ENCODE measurements at places on chromosomes 11 and 22.

GRCh38 chr22:26564672-26565071 lies 25.3 kb downstream of the TPST2 start:
- no peak for DNase-seq

DNA sequence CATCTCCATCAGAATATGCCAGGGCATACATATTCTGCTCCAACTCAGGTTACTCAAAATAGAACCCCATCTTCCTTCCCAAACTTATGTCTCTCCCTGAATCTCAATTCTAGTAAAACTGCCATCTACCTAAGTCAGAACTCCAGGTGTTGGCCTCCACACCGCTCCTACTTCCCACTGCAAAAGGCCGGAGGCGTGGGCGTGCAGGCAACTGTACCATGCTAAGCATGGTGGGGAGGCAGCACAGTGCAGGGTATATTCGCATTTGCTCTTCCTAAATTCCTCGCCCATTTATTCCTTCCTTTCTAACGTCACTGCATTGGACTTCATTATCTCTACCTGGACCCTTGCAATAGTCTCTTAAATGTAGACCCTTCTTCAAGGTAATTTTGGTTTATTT lies 97.8 kb downstream of the MICAL3 start:
- DNase-seq, result no peak

DNA sequence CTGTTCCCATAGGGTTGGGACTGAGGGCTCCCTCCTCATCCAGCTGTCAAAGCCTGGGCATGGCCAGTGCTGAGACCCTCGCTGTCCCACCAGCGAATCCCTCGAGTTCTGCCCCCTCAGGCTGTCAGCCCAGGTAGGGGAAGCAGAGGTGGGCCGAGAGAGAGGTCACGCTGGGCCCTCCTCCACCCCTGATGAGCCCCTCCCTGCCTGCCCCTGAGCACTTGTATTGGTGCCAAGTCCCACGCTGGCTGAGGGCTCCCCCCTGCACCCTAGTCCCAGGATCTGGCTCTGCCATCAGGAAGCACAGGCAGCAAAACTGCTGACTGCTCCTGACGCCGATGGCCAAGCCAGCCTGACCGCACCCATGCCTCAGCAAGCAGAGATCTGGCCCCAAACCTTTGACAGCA lies 3.3 kb downstream of the PRR33 start:
- DNase-seq, result no peak

GRCh38 chr11:104015649-104016415 lies 20.6 kb upstream of the DDI1 start:
- DNase-seq, result no peak

DNA sequence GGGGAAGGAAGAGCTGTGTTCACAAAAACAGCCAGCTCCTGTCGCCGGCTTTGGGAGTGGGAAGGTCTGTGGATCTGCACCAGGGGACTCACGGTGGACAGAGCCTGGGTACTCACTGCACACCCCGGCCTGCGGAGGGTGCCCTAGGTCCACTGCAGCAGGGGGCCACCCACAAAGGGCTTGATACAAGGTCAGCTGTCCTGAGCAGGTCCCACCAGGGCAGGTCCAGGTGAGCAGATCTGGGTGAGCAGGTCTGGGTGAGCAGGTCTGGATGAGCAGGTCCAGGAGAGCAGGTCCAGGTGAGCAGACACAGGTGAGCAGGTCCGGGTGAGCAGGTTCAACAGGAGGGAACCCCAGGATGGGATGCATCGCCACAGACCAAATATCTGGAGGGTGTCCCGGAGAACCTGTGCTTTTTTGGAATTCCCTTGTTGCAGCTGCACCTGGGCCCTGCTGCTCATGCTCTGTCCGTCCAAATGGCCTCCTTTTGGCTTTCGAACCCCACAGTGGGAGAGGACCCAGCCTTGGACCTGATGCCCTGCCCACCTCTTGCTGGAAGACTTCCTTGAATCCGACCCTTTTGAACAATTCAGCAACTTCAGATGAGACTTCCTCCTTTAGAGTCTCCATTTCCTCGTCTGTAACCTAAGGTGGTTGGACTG lies 485.3 kb downstream of the TBC1D22A start:
- no peak for DNase-seq

DNA sequence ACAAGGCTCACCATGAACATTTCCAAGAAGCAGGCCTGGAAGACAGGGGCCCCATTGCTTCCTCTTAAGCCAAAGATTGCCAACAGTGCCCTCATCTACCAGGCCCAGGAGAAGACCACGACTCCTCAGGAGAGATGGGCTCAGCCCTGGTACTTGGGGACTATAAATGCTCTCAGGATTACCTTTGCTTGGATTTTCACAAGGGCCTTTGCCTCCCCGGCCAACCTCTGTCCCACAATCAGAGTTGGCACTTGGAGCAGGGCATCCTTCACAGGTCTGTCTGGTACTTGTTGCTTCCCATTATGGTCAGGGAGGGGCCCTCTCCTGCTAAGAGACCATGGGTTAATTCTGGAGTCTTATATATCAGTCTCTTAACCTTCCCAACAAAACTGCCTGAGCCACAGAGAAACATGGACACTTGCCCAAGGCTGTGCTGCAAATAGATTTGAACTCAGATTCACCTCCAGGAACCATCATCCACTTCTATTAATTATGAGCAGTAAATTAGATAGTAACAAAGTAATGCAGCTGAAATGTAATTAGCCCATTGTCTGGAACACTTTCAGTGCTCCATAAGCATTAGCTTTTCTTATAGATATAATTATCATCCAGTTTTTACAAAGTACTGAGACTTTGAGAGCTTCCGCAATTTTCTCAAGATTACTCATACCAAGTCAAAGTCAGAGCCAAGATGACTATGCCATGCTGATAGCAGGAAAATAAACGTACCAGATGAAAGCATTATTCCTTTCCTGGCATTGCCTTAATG lies 33.5 kb downstream of the POU2AF3 start:
- no peak for DNase-seq

DNA sequence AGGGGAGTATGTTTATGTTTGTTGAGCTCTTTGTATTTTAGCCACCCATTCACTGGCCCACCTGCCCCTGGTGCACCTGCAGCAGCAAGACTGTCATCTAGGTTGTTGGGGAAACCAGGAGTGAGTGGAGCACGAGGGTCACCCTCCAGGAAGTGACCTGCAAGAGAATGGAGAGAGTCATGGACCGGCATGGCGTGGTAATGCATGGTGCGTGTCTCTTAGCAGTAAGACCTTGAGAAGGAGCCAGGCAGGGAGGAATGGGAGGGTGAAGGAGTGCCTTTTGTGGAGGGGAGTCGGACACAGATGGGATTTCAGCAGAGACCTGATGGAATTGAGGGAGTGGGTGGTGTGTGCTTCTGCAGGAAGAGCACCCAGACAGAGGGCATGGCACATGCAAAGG lies 37.9 kb downstream of the KCNQ1 start:
- no peak for DNase-seq

- DNase-seq, result no peak
Measured at GRCh38 chr11:131275580-131275979, 94.8 kb upstream of the NTM start.
